ENCODE measurements at places on chromosomes 16 and 17.

- no peak for DNase-seq
These were observed 559.3 kb downstream of the MAF start for GRCh38 chr16:79041206-79041605.

DNA sequence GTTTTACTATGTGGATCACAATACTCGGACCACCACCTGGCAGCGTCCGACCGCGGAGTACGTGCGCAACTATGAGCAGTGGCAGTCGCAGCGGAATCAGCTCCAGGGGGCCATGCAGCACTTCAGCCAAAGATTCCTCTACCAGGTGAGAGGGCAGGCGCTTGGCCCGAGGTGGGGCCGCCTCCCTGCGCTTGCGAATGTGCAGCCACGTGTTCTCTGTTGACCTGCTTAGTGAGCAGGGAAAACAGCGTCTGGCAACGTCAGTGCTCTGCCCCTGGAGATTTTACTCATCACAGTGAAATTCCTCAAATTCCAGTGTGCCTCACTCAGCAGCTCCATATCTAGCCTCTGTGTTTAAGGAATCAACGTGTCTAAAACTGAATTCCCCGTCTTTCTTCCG lies 33.4 kb upstream of the CLEC18A start:
- DNase-seq: peak; percentile 57

- no peak for DNase-seq
These were observed 28.2 kb downstream of the GJC1 start for GRCh38 chr17:44801880-44802279.

DNA sequence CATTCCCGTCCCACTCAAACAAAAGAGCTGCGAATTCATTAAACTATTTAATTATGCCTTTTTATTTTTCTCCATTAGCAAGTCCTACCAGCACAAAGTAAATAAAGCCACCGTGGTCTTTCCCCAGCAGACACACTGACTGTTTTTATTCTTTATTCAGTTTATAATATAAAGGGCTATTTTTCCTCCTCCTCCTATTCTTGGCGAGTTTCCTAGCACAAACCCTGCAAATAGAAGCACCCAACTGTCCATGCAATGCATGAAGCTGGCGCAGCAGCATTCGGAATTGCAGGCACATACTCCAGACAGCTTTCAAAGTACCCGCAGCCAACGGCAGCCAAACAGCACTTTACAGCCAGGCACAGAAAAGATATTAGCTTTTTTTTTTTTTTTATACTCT lies 583.4 kb upstream of the PSMD7 start:
- no peak for DNase-seq

GRCh38 chr16:79150151-79150550 lies 450.4 kb downstream of the MAF start:
- no peak for DNase-seq

DNA sequence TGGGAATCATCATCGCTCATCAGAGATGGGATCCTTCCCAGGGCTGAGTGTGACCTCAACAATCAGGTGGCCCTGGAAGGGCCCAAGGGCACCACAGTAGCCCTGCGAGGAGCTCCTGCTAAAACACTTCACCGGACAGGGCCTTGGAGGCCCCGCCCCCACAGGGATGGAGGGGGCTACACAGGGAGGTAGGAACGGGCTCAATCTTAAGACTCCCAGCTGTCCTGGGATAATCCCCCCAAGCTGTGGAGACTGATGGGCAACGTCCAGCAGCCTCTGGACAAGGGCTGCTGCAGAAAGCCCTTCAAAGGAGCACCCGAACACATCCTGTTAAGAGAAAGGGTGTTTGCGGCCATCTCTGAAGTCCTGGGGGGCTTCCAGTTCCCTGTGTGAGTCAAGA lies 60.4 kb downstream of the ZNF423 start:
- DNase-seq: no peak

GRCh38 chr16:89358030-89359005 lies 132.0 kb downstream of the ANKRD11 start:
- DNase-seq: no peak

DNA sequence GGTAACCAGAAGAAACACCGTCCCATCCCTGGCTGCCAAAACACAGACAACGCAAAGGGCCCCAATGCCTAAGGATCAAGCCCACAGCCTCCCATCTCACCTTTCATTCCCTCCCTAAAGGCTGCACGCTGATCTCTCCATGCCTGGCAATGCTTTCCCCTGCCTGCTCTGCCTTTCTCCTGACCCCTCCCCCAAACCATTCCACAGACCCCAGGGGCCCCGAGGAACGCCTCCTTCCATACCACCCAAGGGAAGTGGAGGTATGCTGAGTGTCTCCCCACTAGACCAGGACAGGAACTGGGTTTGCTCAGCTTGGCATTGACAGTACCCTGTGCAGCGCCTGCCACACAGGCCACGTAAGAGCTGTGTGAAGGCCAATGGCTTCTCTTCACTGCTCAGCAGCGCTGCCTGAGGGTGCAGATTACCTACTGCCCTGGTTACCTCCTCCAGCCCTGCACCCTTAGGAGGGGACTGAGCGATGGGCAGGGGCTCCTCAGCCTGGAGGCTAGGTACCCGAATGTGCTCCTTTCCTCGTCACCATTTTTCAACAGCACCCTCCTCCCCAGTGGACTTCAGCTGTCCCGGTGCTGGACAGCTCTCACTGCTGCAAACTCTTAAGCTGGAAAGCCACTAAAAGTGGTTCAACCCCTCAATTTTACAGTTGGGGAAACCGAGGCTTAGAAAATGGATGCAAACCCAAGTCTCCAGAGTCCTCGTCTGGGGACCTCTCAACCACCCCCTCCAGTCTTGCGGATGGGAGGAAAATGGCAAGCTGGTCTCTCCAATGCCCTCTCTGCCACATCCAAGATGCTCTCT lies 45.0 kb downstream of the SRCIN1 start:
- DNase-seq: no peak

GRCh38 chr16:24525970-24526559 lies 13.3 kb upstream of the RBBP6 start:
- DNase-seq: no peak

DNA sequence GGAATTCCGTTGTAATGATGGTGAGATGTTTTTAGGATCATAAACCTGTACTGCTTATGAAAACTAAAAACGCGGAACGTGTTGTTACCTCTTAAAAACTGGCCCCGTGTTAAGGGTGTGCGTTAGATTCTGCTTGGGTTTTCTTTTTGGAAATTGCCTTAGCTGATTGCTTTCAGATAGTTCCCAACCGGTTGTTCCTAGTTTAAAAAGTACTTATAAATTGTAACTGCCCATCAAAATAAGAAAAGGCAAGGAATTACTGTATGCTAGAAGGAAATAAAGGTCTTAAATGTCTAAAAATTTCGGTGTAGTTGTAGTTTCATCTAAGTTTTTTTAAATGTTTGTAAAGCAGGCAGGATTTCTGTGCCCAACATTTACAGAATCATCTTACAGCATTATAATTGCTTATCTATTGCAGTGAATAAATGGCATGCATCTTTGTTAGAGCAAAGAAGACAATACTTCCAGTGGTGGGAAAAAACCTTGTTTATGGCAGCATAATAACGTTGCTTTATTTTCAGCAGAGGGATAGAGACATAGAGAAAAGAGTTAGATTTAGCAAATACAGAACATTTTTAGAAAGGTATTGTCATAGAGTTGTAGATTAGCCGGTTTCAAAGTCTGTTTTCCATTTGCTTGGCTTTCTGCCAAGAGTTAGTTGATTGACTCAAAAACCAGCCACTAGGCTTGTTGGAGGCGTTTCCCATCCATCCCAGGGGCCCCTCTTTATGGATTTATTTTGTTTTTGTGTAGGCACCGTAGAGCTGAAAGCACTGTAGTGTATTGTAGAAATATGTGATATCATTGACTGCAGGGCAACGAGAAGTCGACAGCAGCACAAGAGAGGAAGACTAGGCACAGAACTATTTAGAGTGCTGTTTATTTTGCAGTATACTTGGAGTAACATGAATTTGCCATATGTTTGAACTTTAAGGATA lies 1.7 kb downstream of the PPM1D start:
- DNase-seq: peak; percentile 91

All from HuH-7.5 (cell line).